IPS DF 6.9 (cell line): ENCODE measurements at places on chromosomes 16 and 17.
A peak's percentile ranks its signal among the peaks of the same experiment; 100 is the strongest.

DNA sequence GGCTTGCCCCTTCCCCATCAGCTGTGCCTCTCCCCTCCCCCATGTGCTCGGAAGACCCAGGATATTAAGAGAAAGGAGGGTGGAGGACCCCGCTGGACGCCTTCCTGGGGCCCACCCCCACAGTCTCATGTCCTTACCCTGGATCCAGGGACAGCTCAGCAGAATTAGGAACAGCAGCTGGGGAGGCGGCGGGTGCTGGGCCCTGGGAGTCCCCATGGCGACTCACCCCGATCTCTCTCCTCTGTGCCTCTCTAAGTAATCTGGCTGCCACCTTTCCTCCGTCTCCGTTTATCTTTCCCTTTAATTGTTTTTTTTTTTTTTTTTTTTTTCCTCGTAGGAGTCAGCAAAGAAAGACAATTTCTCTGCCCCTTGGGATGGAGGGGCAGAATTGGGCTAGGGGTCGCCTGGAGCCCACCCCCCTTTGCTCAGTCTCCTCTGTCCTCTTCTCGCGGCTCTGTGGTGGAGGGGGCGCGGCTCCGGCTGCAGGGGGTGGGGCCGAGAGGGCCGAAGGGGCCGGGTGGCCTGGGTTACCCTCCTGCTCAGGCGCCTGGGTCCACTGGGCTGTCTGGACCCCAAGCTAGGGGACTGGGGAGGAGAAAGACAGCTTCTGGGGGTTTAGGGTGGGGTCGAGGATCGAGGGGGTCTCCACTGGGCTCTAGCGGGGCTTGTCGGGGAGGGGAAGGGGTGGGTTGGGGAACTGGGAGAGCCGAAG lies 390 bp downstream of the SEZ6L2 start:
- DNase-seq, result no peak

- no peak for DNase-seq
These were observed 75.5 kb downstream of the AATF start for GRCh38 chr17:37024181-37024637.

DNA sequence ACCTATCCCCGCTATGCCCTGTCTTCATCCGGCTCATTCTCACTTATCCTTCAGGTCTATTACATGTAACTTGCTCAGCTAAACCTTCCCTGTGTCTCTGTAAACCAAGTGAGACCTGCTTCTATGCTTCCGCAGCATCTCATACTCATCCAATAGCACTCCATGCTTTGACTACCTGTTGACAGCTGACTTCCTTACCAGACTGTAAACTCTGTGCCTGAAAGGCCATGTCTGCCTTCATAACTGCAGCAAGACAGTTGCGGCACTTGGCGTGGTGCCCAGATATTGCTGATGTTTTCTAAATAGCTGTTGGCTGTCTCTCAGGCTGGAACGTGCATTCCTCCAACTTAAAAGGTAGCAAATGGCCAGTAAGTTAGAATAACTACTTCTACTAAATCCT lies 1.8 kb upstream of the OR1E1 start:
- DNase-seq, result no peak

- no peak for DNase-seq
These were observed 37.7 kb upstream of the CCDC182 start for GRCh38 chr17:57782647-57783337.

- no peak for DNase-seq
These were observed 191.0 kb upstream of the PMFBP1 start for GRCh38 chr16:72362973-72363372.

GRCh38 chr17:80616705-80617104 lies 72.1 kb downstream of the RPTOR start:
- no peak for DNase-seq

DNA sequence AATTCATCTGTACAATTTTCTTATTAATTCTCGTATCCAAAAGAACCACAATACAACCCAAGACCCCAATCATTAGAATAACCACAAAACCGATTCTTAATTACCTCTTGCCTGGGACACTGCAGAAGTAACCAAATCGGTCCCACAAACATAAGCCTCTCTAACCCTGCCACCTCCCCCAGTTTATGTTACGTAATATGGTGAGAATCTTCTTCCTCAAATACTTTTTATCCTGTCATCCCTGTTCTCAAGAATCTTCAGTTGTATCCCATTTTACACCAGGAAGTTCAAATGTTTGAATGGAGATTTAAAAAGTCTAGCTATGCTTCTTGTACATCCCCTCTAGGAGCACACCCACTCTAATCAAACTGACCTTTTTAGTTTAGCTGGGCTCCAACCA lies 269.3 kb upstream of the TBX2 start:
- DNase-seq, result no peak

DNA sequence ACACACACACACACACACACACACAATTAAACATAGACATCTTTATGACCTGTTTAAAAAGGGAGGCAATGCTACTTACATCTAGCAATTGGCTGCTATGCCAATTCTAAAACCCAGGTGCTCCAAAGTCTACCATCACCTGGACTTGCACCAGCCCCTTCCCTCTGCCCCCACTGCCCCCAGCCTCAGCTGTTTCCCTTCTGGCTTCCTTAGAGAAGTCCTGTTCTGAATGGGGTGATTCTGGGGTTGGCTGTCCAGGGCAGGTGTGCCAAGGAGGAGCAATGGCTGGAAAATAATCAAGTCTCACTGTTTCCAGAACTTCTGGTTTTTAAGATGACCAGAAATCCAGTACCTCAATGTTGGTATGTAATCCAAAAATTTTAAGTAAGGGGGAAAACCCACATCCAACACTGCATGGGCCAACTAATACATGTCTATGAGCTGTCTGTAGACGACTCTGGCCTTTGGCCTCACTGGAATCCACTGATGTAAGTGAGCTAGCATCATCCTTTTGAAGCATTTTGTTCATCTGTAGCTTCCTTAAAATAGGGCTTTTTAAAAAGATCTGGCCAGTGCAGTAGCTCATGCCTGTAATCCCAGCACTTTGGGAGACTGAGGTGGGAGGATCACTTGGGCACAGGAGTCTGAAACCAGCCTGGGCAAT lies 2.1 kb downstream of the IFT20 start:
- no peak for DNase-seq

- no peak for DNase-seq
These were observed 509.6 kb downstream of the MAF start for GRCh38 chr16:79090966-79091365.

DNA sequence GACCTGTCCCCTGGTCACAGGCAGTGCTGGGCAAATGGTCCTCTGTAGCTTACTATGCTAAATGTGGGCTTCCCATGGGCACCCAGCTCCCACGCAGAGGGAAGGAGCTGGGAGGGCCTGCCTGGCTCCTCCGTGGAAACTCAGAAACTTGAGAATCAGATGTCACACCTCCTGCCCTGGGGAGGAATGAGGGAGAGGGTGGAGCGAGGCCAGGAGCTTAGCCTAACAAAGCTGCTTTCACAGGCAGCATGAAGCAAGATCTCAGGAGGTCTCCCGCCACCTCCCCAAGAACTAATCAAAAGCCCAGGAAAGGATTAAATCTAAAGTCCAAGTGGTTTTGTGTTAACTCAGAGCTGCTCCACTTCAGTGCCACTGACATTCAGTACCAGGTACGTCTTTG lies 33.6 kb upstream of the XYLT2 start:
- no peak for DNase-seq

GRCh38 chr16:85648805-85649204 lies 35.7 kb downstream of the GSE1 start:
- no peak for DNase-seq

GRCh38 chr17:17048106-17048505 lies 5.8 kb downstream of the MPRIP start:
- DNase-seq, result no peak

GRCh38 chr17:65170839-65171238 lies 33.7 kb downstream of the RGS9 start:
- no peak for DNase-seq

GRCh38 chr17:29256735-29257466 lies 10.2 kb downstream of the CRYBA1 start:
- DNase-seq, result no peak

GRCh38 chr16:31440516-31441184 lies 1.9 kb downstream of the ZNF843 start:
- no peak for DNase-seq

- no peak for DNase-seq
These were observed 11.5 kb upstream of the BPTF start for GRCh38 chr17:67813803-67814180.

- DNase-seq, result no peak
These were observed 16.3 kb upstream of the BCAR1 start for GRCh38 chr16:75267631-75268264.

GRCh38 chr16:26177438-26177837 lies 485.7 kb downstream of the HS3ST4 start:
- peak; percentile 43 for DNase-seq

DNA sequence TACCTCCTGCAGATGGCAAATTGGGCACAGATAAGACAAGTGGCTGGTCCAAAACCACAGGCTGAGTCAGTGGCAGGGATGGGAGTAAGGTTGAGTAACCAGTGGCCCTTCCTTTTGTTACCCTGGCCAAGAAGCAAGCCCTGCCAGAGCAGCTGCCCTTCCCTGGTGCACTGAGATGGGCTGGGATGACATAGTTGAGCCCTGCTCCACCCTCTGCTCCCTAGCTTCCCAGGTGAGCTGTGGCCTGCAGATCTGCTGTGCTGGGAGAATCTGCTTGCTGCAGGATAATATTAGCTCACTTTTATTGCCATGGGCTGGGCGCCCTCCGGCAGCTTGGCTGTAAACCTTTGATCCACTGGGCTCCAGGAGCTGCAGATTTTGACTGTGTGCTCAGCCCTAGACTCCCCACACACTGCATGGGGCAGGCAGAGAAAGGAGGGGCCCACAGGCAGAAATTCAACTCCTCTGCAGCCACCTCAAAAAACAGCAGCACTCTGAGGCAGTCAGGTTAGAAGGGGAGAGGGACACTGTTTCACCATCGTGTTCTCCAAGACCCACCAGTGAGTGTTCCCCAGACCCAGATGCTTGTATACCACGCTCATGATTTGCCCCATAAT lies 101.8 kb downstream of the CBLN1 start:
- DNase-seq, result no peak

DNA sequence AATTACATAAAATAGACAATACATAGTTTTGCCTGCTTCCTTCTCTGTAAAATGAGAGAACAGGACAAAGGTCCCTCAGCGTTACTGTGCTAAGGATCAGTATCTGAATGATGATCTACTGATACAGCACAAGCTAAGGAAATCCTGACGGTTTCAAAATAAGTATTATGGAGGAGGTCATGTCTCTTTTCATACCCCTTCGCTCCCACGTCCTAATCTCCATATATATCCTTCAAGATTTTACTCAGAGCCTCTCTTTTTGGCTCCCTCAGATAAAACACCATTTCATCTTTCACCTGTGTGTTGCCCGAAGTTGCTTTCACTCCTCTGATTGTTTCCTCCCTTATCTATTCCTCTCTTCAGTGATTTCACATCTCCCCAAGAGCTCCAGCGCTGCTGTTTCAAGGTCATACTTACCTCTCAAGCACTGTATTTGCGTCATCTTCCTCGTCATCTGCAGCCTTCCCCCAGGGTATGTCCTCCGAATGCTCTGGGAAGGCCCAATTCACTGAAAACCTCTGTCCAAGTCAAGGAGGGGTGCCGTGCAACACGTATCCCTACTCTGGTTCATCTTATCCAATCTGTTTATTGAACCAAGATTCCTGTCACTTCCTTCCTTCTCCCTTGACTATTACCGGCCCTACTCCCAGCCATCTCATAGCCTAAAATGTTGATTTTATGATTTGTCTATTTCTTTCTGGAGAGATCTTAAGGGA lies 1.2 kb upstream of the BLTP2 start:
- no peak for DNase-seq

DNA sequence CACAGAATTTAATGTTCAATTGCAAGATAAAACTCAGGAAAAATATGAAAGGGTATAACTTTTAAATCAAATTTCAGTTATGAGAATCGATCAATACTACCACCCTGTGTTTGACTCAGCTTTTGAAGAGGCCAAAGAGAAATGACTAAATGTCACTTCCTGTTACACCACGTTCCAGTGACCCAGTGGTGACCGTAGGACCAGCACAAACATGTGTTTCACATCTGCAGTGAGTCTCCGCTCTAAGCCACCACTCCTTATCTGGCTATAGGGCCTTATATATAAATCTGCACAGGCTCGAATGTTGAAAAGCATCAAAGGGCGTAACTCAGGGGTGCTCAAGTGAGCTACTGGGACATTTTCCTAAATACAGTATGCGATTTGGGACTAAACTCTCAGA lies 36.1 kb downstream of the CYB5D2 start:
- DNase-seq, result no peak

GRCh38 chr17:58531122-58531521 lies 16.7 kb upstream of the MTMR4 start:
- no peak for DNase-seq

DNA sequence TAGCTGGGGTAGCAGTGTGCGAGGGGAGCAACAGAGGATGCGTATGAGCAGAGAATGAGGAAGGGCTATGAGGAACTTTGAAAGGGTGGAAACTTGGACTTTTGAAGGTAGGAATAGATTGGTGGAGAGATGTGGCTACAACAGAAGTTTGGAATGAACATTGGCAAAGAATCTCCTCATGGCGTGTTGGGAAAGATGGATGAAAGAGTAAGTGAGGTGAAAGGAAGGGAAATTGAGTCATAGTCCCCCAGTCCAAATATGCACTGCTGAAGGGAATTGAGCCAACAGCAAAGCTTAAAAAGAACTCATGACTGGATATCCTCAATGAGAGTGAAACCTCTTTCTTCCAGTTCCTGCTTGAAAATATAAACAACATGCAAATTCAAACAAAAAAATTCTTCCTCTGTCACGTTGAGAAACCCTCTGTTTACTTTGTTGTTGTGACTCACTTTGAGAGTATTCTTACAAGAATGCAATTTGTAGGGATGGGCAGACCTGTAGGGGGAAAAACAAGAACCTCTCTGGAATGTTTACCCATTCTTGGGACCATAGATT lies 313.2 kb upstream of the KCNJ16 start:
- DNase-seq, result no peak

DNA sequence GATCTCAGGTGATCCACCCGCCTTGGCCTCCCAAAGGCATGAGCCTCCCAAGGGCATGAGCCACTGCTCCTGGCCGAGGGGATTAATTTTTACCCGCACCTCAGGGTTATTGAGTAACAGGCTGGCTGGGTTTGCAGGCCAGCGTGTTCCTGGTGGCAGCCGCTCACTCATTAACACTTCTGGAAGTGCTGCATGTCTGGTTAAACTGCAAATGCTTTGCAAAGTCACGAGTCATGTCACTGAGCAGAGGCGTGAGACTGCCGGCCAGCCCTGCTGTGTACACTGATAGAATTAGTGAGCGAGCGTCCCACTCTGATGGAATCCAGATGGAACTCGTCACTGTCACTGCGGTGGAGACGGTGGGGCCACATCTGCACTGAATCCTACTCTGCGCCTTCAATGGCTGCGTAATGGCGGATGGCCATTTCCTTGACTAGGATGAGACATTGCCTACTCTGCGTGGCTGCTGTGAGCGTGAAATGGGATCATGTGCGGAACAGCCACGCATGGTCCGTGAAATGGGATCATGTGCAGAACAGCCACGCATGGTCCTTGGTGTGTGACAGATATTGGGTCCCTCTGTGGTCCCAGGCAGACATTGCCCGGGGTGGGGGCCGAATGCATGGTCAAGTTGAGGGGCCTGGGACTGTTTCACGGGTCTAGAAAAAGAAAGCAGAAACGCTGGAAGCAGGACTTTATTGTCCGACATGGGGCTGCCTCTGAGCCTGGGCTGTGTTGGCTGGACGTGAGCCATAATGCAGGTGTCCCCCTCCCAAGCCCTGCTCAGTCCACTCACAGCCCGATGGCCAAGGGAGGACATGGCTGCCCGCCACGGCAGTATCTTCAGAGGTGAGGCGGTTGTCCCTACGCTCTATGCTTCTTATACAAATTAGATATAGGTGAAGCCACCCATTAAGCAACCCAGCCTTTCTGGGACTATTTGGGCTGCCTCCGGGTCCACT lies 740 bp upstream of the SLC5A10 start:
- DNase-seq, result no peak

GRCh38 chr16:85048921-85049562 lies 21.4 kb downstream of the KIAA0513 start:
- DNase-seq, result no peak
